ENCODE measurements at places on chromosomes 3 and 15.
A peak's percentile ranks its signal among the peaks of the same experiment; 100 is the strongest.

GRCh38 chr3:7371693-7372572, 511.0 kb downstream of the GRM7 start:
- no peak for DNase-seq

GRCh38 chr3:4752201-4753072, 226.8 kb upstream of the BHLHE40 start:
- DNase-seq = peak; percentile 89

DNA sequence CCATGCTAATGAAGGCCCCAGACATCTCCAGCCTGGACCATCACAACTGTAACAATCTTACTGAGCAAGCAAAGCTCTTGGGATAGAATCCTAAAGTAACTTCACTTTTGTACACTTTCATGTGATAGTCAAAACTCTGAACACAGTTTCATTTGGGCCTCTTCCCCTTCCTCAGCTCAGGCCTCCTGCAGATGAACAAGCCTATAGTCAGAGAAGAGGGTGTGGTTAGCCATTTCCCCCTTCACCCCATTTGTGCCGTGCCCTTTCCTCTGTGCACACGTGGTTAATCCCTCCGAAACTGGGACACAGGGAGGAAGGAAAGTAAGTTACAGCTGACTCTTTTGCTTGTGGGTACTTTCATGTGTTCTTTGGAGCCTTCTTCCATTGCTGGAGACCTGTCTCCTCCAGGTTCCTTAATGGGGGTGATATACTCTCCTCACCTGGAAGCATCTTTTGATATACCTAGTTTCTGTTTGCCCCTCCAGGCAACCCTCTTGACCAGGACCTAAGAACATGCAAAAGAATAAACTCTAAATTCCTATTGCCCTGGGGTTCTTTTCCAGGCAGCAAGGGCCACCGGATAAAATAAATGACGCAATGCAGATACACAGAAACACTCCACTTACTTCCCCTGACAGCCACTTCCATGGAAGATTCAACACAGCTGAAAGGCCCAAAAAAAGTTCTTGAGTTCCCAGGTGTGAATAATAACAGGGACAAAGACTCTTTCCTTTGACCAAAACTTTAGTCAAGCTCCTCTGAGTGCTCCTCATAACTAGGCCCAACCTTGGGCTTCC, 29.6 kb upstream of the CSTA start:
- DNase-seq = peak; percentile 46

GRCh38 chr15:73240866-73241499, 127.8 kb downstream of the HCN4 start:
- peak; percentile 78 for DNase-seq

- peak; percentile 55 for DNase-seq
Observed at GRCh38 chr3:40086890-40087883, 222.3 kb upstream of the EIF1B start.

DNA sequence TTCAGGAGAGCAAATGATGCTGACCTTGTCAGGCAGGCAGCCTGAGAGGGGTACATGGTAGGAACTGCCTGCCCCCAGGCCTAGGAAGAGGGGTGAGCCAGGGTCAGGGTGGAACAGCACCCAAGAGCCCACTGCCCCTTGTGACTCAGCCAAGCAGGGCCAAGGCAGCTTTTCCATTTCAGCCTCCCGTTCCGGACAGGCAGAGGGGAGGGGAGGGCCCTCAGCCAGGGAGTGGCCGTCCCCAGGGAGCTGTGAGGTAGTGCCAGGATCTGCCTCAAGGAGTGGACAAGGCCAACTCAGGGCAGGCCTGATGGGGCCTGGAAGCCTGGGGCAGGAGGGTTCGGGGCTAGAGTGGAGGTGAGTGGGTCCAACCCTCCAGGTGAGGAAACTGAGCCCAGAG, 5.1 kb upstream of the ANKRD63 start:
- no peak for DNase-seq

DNA sequence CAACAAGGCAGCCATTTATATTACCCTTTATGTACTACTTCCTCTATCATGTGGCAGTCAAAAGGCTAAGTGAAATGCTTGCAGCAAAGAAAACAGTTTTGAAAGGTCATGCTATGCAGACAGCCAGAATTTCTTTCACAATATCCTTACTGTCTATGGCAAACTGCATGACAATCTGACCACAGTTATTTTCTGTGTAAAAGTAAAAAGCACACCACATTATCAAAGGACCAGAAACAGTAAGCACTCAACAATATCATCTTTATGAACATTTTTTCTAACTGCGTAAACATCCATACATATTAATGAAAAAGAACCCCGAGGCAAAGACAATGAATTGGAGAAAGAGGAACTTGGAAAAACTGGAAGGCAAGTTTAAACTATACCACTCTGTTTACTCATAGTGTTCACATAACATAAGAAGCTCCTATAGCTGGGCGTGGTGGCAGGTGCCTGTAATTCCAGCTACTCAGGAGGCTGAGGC, 47.9 kb downstream of the PIK3CB start:
- peak; percentile 88 for DNase-seq

- DNase-seq = peak; percentile 90
Observed at GRCh38 chr3:143443851-143444331, 324.3 kb downstream of the CHST2 start.

- DNase-seq = no peak
Observed at GRCh38 chr3:122235147-122235546, 51.7 kb downstream of the CASR start.

DNA sequence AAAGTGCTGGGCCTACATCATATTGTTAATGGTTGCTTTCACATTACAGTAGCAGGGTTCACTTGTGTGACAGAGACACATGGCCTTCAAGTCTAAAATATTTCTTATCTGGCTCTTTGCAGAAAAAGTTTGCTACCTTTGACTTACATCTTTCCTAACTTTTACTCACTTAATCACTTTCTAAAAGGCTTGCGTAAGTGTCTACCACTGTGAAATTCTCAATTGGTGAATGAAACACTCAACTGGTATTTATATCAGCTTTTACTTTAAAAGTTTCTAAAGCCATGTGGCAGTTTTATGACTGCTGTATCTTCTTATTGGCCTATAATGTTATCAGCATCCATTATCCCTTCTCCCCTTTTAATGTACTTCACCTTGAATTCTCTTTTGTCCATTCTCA, 554.5 kb downstream of the ZIC1 start:
- no peak for DNase-seq

DNA sequence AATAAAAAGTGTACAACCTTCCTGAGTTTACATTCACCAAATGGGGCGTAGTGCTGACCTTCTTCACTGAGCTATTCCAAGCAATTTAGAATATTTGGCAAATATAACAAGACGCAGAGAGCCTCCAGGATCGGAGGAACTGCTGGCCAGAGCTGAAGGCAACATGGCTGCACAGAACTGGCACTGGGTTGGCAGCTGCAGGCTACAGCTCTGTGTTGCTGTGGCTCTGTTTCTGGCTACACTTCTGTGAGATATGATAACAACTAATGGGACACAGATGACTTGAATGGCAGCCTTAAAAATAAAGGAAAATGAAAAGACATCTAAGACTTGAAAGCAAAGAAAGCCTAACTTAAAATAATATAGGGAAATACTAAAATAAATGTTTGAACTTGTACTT, 10.8 kb upstream of the SLC6A20 start:
- DNase-seq = peak; percentile 16

GRCh38 chr3:81726132-81726531, 35.3 kb downstream of the GBE1 start:
- no peak for DNase-seq

DNA sequence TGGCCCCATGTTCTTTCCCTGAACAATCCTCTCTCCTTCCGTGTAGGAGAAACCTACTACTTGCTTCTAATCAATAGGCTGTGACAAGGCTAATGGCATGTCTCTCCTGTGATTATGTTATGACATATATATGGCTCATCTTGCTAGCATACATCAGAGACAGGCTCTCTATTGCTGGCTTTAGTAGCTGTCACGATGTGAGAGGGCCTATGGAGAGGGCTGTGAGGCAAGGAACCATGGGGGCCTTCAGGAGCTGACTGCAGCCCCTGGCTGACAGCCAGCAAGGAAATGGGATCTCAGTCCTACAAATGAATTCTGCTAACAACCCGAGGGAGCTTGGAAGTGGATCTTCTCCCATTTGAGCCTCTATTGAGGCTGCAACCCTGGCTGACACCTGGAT, 96.3 kb downstream of the EOMES start:
- DNase-seq = no peak

GRCh38 chr15:45585069-45585791, 1.9 kb upstream of the BLOC1S6 start:
- no peak for DNase-seq

GRCh38 chr15:36880224-36880912, 220.0 kb downstream of the MEIS2 start:
- no peak for DNase-seq

GRCh38 chr3:81876826-81877225, 115.4 kb upstream of the GBE1 start:
- DNase-seq = no peak

DNA sequence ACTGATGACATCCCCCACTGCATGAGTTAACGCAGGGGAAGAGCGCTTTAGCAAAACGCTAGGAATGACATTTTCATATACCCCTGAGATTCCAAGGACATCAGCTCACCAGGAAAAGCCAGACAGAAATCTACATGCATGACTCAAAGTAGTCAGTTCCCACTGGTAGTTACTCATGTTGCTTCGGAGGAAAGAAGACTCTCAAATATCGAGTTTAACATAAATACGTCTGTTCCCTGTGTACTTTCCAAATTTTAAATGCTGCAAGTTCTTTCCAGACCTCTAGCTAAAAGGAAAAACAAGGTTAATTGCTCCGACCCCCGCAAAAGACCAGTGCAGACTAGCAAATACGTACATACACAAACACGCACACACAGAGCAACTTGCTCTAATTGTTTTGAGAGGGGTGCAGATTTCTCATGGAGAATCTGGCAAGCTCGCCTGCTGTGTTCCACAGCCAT, 115.4 kb upstream of the PRICKLE2 start:
- DNase-seq = no peak

- DNase-seq = no peak
Observed at GRCh38 chr3:17974206-17974841, 231.9 kb upstream of the TBC1D5 start.

DNA sequence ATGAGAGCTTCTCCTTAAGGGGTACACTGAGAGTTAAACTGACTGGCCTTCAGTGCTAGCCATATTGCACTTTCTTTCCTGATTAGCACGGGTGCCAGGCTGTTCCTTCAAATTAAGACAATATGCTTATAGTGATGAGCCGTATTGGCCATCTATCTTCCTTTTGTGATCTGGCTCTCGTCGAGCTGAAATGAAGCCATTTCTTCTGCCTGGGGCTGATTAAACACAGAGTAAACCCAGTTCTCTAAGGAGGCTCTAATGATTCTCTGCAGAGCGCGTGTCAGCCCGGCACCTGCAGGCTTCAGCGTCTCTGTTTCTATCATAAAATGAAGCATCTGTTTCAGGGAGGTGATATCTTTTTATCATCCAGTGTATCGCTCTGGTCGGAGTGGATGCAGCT, 107.5 kb upstream of the NR2F2 start:
- no peak for DNase-seq

DNA sequence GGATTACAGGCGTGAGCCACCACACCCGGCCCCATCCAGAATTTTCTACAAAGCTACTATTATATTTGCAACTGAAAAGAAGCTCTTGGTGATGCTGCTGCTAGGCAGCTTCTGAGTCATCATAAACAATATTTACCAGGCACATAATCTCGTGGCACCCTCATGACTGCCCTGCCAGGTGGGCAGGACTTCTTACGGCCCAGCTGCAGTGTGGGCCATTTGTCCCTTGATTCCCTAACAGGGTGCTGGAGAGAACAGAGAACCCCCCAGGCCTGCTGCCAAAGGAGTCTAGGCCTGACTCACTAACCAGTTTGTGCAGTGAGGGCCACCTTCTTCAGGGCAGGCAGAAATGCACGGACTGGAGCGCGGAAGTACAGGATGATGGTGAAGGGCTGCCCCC, 4.9 kb downstream of the EPB42 start:
- no peak for DNase-seq

GRCh38 chr3:143596957-143597642, 251.2 kb downstream of the SLC9A9 start:
- DNase-seq = no peak

- DNase-seq = peak; percentile 10
Observed at GRCh38 chr3:73624017-73624820, 522 bp downstream of the PDZRN3 start.

DNA sequence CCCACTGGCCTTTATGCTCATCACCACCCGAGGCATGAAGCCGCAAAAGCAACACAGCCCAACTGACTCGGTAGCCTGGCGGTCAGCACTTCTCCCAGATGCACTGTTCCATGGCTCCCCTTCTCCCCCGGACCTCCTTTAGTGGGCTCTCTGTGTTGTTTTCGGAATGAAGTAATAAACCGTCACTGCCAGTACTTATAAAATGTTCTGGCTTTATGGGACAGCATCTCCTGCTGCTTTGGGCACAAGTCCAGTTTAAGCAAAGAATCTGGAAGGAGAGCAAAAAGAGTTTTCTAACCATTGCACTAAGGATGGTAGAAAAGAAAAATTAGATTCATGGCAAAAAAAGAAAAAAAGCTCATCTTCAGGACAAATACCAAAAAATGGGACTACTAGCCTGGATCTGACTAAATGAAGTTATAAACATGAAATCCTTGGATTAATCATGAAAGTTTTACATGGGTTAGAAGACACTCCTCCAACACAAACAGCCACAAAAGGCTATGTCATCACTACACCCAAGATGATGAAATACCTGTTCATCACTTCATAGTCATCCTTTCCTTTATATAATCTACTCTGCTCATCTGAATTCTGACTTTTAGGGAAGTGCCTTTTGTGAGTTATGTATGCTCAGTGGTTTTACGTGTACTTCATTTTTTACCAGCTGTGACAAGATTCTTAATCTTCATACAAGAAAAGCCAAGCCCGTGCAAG, 89.5 kb upstream of the UBE2E2 start:
- peak; percentile 81 for DNase-seq

- DNase-seq = no peak
Observed at GRCh38 chr3:177946497-177946896, 589.7 kb upstream of the KCNMB2 start.

- peak; percentile 61 for DNase-seq
Observed at GRCh38 chr3:139202226-139202958, 141.4 kb upstream of the MRPS22 start.

GRCh38 chr3:133124511-133124910, 86.3 kb downstream of the TMEM108 start:
- DNase-seq = peak; percentile 89

- peak; percentile 21 for DNase-seq
Observed at GRCh38 chr3:171865191-171865865, 22.2 kb downstream of the TMEM212 start.

GRCh38 chr3:110504901-110505300, 566.7 kb upstream of the NECTIN3 start:
- DNase-seq = peak; percentile 64
